Sigmoid colon (tissue), 7 donors: ENCODE measurements at places on chromosomes 11 and 22. TPM values are rescaled to one million over a fixed set of nuclear protein-coding genes. Genes with fewer than 3 reads are reported as not detected.
A peak's percentile ranks its signal among the peaks of the same experiment; 100 is the strongest.

- DNase-seq = no peak
- H3K4me3 ChIP-seq = no peak overlapping the region
- no peaks in the 10 kb centered on the region for H3K36me3 ChIP-seq
- no peak overlapping the region for H3K27ac ChIP-seq
- H3K27me3 ChIP-seq = no peaks in the 10 kb centered on the region
- H3K4me1 ChIP-seq = no peaks in the 10 kb centered on the region
Observed at GRCh38 chr11:34021977-34022735, 29.4 kb upstream of the CAPRIN1 start.

MAJIN gene
- not detected for total RNA-seq

DNA sequence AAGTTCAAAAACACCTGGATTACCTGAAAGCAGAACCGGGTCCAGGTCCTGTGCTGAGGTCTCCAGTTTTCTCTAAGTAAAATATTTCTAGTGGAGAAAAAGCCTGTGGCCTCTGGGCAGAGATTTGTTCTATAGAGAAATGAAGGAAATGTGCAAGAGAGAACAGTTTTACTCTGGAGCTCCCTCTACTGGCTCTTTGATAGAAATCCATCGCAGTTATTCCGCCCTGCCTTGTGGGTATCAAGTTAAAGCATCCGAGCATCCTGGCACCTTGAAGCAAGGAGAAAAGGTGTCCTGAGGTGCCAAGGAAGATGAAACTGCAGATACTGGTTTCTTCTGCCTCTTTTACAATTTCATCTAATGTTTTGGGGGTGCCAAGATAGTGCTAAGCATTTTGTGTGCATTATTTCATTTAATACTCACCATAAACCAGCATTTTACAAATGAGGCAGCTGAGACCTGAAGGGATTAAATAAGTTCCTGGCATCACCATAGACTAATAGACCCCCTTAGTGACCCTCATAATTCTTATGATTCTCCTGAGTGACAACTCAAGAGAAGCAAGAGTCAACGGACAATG lies 113.1 kb upstream of the HSD17B12 start:
- peaks cover 46% of the 10 kb centered on the region for H3K27me3 ChIP-seq
- H3K27ac ChIP-seq = no peak overlapping the region
- no peak for DNase-seq
- H3K4me1 ChIP-seq = no peaks in the 10 kb centered on the region
- H3K36me3 ChIP-seq = no peaks in the 10 kb centered on the region

DNA sequence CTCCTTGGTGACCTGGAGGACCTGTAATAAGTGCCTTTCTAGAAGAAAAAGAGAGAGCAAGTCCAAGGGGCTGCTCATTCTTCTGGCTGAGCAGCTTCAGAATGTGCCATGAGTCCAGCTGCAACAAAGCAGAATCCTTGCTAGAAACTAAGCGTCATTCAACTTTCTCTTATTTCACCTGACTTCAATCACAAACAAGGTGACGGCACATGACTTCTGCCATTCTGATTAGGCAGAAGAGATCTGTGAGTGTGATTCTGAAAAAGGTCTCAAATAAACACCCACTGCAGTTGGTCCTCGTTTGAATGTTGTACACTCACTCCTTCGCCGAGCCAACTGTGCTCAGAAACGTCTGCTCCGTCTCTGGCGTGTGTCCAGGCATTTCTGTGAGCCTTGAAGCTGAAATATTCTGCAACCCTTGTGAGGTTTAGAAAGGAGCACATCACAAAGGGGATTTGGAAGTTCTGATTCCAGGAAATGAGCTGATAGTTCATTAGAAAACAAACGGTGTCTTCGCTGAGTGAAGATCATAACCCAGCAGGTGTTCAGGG lies 623.8 kb upstream of the KIRREL3 start:
- no peak overlapping the region for H3K4me3 ChIP-seq
- H3K36me3 ChIP-seq = no peaks in the 10 kb centered on the region
- no peak for DNase-seq

DNA sequence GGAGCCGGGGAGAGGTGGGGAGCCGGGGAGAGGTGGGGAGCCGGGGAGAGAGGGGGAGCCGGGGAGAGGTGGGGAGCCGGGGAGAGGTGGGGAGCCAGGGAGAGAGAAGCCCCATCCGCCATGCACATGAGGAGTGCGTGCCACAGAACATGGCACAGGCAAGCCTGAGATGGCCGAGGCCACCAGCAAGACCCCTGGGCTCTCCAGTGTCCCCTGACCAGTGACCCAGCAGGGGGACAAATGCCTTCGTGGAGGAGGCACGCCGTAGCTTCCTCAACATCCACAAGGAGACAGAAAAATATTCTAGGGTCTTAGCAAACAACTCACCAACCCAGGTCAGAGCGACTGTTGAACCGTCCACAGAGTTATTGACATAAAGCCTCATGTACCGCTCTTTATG lies 618.8 kb downstream of the TBC1D22A start:
- peak; percentile 29 for DNase-seq
- no peak overlapping the region for H3K4me3 ChIP-seq
- H3K27me3 ChIP-seq = peaks cover 2% of the 10 kb centered on the region
- H3K27ac ChIP-seq = no peak overlapping the region
- H3K4me1 ChIP-seq = no peaks in the 10 kb centered on the region
- no peaks in the 10 kb centered on the region for H3K36me3 ChIP-seq

GRCh38 chr11:8205566-8205965 lies 36.7 kb upstream of the RIC3 start:
- H3K27me3 ChIP-seq = peaks cover 9% of the 10 kb centered on the region
- H3K27ac ChIP-seq = peak overlapping the region; percentile 42
- no peaks in the 10 kb centered on the region for H3K4me1 ChIP-seq
- H3K4me3 ChIP-seq = no peak overlapping the region
- no peak for DNase-seq

DNA sequence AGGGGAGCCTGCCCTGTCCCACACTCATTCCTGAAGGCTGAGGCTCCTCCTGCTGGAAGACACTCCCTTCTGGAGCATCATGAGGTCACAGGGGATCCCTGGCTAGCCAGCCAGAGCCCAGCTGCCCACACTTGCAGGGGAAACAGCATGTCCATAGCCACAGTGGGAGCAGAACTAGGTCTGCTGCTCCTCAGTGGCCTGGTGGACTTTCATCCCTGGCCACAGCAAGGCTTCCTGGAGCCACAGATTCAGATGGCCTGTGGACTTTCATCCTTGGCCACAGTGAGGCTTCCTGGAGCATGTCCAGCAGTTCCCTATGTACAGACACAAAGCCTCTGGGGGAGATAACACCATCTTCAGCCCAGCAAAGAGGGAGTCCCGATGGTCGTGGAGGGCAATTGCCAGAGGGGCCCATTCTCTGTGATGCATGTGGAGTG lies 5.9 kb upstream of the APOL6 start:
- DNase-seq = peak; percentile 63
- H3K27ac ChIP-seq = no peak overlapping the region
- H3K36me3 ChIP-seq = no peaks in the 10 kb centered on the region
- no peaks in the 10 kb centered on the region for H3K4me1 ChIP-seq
- no peak overlapping the region for H3K4me3 ChIP-seq

DNA sequence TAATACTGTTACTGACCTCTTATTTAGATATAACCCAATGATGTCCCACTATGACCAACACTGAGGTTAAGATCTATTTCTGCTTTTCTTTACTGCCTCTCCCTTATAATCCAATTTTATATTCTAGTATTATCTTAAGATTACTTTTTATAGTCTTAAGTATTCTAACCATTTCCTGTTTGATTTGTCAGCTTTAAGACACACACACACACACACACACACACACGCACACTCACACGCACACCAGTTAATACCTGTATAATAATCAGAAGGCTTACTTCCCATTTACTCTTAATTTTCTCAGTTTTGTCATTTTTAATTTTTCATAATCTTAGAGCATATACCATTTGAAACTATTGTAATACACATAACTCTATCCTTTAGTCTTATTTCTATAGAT lies 226.0 kb upstream of the C11orf87 start:
- no peaks in the 10 kb centered on the region for H3K27me3 ChIP-seq
- no peaks in the 10 kb centered on the region for H3K36me3 ChIP-seq
- DNase-seq = no peak
- no peak overlapping the region for H3K4me3 ChIP-seq
- no peak overlapping the region for H3K27ac ChIP-seq
